ENCODE measurements at places on chromosomes 3 and 15.

DNA sequence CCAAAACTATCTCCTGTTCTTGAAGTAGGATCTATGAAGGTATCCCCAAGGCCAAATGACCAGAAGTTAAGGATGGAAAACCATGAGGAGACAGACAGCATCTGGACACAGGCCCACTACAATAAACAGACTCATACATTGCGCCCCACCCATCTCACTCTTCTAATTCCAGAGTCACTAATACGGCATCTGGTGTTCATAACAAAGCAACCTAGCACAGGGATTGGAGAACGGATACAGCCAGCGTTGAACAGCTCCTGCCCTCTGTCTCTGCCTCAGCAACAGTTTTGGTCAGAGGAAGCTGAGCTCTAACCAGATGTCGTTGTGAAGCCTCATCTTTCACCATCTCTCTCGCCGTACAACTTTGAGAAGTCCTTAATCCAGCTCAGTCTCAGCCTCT is 44.5 kb upstream of the CCDC80 start:
- no peak for DNase-seq

- DNase-seq: no peak
Observed at GRCh38 chr3:117524890-117525289, 815.3 kb downstream of the TUSC7 start.

DNA sequence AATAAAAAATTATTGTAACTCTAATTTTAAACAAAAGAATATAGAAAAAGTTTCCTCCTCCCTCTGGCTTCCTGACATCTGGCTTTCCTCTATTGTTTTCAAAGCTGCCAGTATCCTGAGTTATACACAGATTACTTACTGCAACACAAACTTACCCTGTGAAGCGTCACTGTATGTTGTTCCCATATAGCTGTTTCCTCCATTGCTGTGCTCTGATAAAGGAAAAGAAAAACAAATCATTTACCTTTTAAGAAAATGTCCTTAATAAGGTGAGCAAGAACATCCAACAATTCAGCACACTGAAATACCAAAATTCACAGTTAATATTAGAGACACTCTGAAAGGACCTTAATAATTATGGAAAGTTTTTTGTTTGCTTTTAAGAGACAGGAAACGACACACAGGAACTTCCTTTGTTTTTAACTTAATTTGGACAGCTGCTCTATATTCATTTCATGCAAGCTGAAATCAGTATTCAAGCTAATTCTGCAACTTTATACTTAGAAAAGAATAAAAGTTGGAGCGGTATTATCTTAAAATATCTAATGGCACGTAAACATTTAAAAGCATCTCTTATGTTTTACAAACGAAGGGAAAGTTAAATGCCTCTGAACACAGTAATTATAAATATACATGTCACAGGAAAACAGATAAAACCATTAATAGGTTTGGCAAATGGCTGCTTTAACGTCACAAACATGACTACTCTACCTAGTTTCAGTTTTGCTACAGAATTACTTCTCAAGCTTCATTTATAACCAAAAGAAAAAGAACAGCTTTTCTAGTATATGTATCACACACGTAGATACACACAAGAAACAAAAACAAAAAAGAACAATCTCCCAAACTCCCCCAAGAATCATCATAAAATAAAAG is 21.5 kb downstream of the TJP1 start:
- no peak for DNase-seq

GRCh38 chr3:188287762-188288505 is 134.0 kb downstream of the LPP start:
- no peak for DNase-seq

DNA sequence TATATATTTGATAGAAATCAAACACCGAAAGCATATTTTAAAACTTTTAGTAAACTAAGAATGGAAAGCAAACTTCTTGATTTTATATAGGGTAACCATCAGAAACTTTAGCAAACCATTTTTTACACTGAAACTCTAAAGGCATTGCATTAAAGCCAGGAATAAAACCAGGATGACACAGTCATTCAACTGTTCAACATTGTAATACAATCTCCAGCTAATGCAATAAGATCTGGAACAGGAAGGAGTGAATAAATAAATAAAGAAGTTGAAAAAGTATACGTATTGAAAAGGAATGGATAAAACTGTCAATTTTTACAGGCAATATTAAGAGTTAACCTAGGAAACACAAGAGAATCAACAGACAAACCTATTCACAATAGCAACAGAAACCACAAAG is 181.9 kb upstream of the TTC14 start:
- DNase-seq: no peak

DNA sequence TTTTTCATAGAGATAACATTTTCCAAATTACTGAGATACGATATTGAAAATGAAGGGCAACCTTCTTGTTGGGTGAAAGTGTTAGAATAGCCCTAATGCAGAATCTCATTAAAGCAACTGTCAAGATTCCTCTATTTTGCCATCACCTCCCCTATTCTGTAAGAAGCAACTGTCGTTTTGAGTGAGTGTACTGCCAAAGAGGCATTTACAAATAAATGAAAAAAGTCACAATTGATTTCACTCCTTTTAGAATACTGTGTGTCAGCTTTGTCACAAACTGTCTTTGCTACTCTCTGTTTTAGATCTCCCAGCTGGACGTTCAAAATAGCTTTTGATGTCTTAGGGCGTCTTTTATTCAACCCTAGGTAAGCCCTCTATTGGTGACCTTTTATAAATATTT is 322.8 kb upstream of the NAALADL2 start:
- DNase-seq: no peak

GRCh38 chr15:29864501-29864900 is 42.2 kb upstream of the TJP1 start:
- DNase-seq: no peak

DNA sequence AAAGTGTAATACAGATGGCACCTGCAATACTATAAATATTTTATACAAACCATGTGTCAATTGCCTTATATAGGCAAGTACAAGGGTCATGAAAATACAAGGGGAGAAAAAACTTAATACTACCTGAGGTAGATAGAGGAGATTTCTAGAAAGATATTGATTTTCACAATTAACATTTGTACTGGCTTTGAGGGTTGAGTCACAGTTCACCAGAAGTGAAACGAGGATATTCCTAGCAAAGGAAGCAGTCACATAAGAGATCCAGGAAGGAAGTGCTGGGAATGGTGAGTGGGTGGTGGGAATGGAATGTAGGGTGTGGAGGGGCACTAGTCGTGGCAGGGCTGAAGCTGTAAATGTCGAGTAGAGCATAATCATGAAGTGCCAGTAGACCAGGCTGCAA is 108.7 kb downstream of the P2RY1 start:
- DNase-seq: no peak

DNA sequence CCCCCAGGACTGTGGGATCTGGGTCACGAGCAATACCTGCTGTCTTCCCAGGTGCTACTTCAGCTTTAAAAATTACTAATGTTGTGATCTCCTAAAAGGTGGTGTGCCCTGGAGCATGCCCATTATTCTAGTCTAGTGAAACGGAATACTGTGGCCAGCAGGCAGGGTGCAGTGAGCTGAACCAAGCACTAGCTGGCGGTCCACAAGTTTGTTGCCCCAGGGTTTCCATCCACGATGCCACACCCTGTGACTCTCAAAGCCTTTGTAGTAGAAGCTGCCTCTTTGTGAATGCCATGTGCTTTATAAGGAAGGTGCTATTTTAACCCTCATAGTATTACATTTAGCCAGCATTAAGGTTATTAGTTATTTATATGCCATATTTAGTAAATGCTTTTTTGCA is 49.1 kb downstream of the PXYLP1 start:
- no peak for DNase-seq

- no peak for DNase-seq
Observed at GRCh38 chr3:174285242-174285864, 573.8 kb upstream of the NAALADL2 start.
